ENCODE measurements at places on chromosomes 1 and 21. TPM values are rescaled to one million over a fixed set of nuclear protein-coding genes. Genes with fewer than 3 reads are reported as not detected.
A peak's percentile ranks its signal among the peaks of the same experiment; 100 is the strongest.

DNA sequence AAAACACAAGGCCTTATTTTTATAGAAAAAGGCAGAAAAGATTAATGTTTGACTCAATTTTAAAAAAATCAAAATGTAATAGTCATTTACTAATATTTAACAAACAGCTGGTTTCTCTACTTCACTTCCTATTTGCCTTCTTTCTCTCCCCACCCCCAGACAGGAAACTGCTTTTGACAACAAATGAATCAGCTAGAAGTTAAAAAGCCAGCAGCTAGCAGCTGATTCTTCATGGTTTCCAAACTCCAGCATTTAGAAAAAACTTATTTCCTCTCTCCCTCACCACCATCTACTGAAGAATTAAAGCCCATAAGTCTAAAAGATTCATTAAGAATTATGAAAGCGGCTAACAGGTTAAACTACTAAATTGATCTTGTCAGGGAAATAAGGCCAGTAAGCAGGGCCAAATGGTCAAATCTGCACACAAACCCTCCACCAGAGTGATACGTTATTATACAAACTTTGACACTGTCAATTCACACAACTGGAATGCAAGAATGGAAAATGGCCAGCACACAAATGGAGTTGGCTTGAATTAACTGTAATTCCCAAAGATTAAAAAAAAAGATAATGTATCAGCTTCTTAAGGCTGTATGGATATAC lies 4.0 kb downstream of the WDR26 start:
- DNase-seq, result peak; percentile 44

DNA sequence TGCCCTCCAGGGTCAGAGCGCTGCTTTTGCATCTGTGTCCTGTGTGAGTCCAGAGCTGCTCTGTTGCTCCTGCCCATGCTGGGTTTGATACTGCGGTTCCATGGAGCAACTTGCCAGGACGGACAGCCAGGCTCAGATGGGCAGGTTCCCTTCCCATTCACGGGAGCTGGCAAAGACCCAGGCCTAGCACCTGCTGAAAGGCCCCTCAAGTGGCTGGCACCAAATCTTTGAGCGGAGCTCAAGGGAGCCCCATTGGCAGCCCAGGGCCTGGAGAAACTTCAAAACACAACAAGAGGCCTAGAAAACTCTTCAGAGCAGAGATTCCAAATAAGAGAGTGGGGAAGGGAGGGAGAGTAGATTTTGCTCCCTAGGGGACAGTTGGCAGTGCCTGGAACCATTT lies 97.2 kb downstream of the ACTL8 start:
- no peak for DNase-seq

DNA sequence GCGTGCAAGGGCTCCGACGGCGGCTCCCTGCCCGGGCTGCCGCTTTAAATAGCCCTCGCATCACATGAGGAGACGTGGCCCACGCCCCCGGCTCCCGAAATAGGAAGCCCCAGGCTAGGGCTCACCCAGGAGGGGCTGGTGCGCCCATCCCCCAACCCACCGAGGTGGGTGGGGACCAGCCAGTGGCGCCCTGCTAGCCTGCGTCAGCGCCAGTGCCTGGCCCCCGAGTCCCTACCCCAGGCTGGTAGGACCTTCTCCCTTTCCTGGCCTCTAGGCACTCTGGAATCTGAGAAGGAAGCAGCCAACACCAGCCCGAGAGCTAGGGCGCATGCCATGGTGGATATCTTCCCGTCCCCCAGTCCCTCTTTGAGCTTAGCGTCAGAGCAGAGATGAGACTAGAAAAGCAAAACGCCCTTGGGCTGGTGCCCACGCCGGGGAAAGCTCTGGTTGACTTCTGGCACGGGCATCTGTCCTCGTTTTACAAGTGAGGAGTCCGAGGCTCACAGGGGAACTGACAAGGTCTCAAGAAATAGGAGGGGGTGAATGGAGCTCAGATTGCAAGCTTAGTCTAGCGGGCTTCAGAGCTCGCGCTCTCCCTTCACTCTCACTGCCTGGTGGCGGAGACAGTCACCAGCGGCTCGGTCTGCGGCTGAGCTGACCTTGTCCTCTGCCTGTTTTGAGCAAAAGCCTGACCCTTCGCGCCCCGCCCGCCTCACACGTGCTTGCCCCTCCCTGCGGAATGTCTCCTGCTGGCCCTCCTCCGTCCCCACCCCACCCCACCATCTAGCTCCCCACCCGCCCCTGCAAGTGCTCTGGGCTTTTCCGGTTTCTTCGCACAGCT lies at the start of gene FABP3:
Gene FABP3 (minus strand): TSS at position 21 of the 841 bp plus-strand sequence. CDS start 62 bp downstream, outside the sequence.
- DNase-seq, result peak; percentile 62

DNA sequence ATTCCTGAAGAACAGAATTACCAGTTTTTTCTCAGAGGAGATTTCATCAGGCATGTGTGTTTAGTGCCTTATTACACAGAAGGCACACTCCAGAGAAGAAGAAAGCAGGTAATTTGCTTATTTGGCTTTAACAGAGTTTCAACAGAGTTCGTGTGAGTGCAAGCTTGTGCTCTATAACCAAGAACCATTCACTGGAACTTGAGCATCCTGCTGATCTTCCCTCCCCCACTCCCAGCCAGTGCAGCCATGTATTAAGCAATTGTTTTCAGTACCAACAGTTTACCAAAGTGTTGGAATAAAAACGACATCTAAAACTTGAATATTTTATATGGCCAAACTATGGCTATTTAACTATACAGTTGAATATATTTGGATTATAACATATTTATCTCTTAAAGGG lies 4.3 kb downstream of the MGST3 start:
- no peak for DNase-seq

- no peak for DNase-seq
Observed at GRCh38 chr1:202681736-202682420, 28.4 kb downstream of the SYT2 start.

DNA sequence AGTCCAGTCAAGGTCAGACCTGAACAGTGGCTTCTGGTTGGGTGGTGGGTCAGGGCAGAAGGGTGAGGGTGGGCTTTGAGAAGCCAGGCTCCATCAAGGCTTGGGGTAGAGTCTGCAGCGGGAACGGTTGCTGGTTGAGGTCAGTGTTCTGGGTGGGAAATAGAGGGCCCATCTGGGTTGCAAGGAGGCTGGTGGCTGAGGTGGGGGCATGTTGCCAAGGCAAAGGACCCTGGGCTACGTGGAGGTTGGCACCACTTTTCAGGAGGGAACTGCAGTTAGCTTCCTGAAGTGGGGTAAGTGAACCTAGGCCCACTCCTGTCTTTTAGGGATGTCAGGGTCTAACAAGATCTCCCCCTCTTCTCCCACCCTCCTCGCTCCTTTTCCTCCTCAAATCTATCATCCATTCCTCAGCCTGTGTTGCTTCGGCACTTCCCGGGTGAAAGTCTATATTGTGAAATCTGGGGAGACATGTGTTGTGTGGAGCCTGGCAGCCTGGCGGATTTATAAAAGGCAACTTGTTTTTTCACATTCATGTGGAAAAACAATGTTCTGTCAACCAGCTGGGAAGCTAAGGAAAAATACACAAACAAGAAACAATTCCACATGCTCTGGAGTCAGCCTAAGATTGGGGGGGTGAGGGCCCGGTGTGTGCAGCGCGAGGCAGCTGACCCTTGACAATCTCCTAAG lies 1.5 kb downstream of the IL22RA1 start:
- DNase-seq, result no peak

DNA sequence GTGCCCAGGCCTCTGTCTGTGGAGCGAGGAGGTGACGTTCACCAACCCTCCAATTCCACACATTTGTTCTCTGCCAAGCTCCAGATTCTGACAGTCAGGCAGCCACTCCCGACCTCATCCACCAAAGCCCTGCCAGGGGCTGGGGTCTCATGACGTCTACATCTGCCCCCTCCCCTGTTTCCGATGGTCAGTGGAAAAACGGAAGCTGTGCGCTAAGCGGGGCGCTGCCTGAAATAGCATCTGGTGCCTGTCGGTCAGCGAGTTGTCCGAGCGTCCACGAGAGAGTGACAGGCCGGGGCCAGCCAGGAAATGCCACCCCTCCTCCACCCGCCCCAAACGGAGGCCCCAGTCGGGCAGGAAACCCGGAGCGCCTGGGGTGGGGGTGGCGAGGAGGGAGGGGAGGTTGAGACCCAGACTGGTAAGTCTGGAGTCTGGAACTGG lies 3.2 kb upstream of the TAL1 start:
- no peak for DNase-seq

GRCh38 chr1:5906966-5907365 lies 85.3 kb downstream of the NPHP4 start:
- no peak for DNase-seq

- DNase-seq, result no peak
Observed at GRCh38 chr1:221747839-221748238, 6.0 kb upstream of the DUSP10 start.

DNA sequence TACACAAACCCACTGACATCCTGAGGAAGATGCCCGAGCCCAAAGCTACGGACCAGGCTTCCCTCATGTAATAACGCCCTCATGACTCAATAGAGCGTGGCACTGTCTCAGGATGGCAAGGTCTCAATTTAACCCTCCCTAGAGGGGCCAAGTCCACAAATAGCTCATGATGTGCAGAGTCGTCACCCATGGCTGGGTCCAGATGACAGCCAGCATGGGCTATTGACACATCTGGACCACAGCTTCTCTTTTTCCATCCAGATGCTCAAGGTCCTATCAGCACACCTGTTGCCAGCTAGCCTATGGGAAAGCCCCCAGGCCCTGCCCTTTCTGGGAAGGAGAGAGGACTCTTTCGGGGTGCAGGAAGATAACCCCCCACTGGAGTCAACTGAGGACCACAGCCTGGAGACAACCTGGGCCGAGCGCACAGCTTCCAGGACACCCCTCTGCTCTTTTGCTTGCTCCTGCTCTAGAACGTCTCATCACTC lies 2.8 kb downstream of the LAPTM5 start:
- DNase-seq, result no peak

GRCh38 chr1:185317886-185318310 lies 855 bp upstream of the IVNS1ABP start:
- peak; percentile 64 for DNase-seq

GRCh38 chr21:45593162-45594022 lies 50.1 kb upstream of the PCBP3 start:
- no peak for DNase-seq

DNA sequence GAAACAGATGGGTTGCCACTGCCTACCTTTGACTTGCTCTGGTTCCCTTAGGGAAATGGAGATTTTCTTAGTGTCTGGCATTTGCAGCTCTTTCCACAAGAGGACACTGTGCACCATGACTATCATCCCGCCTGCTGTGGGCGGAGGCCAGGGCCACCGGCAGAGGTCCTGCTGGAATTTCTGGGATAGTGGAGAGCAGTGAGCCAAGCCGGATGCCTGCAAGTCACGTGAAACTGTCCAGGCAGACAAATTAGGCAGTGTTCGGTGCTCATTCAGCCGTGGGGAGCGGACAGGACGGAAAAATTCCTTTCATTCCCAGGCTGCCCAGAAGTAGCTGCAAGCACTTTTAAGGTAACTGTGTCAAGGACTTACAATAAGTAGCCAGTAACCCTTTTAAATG lies 43.4 kb downstream of the IGSF5 start:
- DNase-seq, result peak; percentile 73

DNA sequence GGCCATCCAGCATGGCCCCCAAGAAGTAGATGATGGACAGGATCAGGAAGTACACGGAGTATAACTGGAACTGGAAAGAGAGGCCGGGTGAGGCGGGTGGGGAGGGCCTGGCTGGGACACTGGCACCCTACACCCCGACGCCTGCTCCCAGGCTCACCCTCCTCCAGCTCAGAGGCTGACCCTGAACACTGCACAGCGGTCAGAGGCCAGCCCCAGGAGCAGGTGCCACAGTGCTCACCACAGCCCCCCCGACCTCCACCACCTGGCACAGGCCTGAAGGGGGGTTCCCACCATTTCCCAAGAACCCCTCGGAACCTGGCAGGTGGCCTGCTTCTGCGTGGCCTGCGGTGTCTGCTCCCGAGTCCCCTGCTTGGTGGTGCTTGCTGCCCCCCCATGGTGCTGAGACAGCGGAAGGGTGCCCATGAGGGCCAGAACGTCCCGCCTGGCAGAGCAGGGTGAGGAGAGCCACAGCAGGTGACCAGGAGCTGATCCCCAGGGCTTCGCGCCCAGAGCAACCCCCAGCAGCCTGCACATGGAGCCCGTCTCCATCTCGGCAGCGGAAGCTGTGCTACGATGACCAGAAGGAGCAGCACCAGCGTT lies 26.1 kb downstream of the SLC19A1 start:
- no peak for DNase-seq

GRCh38 chr21:35857095-35857494 lies 203.2 kb downstream of the SETD4 start:
- no peak for DNase-seq

Gene GSTM1
- total RNA-seq, result 15.4 TPM

Gene ZNF678
- total RNA-seq, result 7.0 TPM

Gene OR2L5
- not detected for total RNA-seq

Gene S100A7A
- total RNA-seq, result not detected

Gene AGT
- 27.5 TPM for total RNA-seq

Gene GSTM3
- total RNA-seq, result 67.9 TPM

Gene CFAP57
- total RNA-seq, result 0.56 TPM
